ENCODE measurements at places on chromosomes 7 and 10.
A peak's percentile ranks its signal among the peaks of the same experiment; 100 is the strongest.

DNA sequence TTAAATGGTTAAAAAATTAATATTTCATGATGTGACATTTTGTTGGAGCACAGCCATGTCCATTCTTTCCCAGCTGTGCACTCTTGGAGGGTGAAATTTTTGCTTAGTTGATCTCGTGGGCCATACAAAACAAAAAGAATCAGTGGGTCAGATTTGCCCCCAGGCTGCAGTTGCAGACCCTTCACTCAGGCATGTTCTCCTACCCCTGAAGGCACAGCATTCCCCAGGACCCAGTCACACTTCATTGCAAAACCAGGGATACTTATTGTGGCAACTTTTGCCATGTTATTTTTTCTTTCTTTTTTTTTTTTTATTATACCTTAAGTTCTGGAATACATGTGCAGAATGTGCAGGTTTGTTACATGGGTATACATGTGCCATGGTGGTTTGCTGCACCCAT, 6.0 kb downstream of the TAS2R40 start:
- H3K4me1 ChIP-seq = no peaks in the 10 kb centered on the region
- H3K36me3 ChIP-seq = no peaks in the 10 kb centered on the region
- no peak overlapping the region for H3K27ac ChIP-seq
- H3K4me3 ChIP-seq = no peak overlapping the region
- peaks cover under 1% of the 10 kb centered on the region for H3K27me3 ChIP-seq
- DNase-seq = no peak

GRCh38 chr7:76430836-76431235, 6.1 kb downstream of the ZP3 start:
- no peaks in the 10 kb centered on the region for H3K36me3 ChIP-seq
- no peaks in the 10 kb centered on the region for H3K27me3 ChIP-seq
- H3K4me3 ChIP-seq = no peak overlapping the region
- H3K27ac ChIP-seq = no peak overlapping the region
- DNase-seq = no peak

- no peaks in the 10 kb centered on the region for H3K36me3 ChIP-seq
- DNase-seq = no peak
- H3K4me3 ChIP-seq = no peak overlapping the region
- H3K27me3 ChIP-seq = no peaks in the 10 kb centered on the region
- no peak overlapping the region for H3K27ac ChIP-seq
- H3K4me1 ChIP-seq = peaks cover 7% of the 10 kb centered on the region
Measured at GRCh38 chr7:122380992-122381391, 76.4 kb upstream of the FEZF1 start.

DNA sequence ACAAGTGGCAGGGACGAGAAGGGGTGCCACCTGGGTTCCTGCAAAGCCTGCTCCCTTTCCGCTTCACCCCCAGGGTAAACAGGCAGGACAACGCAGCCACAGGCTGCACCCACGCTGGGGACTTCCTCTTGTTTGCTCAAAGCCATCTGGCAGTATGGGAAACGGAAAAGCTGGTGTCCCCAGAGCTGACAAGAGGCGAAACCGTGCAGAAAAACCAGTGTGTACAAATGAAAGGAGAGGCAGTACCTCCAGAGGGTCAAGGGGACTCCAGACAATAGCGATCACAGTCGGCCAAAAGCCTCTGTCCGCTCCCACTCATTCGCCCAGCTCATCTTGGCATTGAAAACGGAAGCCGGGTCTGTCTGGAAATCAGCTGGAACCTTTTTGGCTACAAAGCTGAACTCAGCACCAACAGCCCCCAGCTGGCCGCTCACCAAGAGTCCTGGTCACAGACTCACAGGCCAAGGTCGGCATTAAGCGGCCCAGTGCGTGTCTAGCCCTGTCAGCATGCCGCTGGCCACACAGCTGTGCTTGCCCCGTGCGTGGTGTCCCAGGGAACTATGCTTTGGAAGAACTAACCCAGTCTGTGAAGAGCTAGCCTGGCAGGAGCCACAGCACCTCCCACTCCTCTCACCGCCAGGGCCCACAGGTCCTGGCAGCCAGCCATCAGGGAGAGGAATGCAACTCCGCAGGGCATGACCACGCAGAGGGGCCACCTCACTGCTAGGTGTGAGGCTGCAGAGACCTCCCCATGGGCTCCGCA, 10.4 kb downstream of the TNS3 start:
- H3K27ac ChIP-seq = no peak overlapping the region
- peaks cover 8% of the 10 kb centered on the region for H3K4me1 ChIP-seq
- no peak overlapping the region for H3K4me3 ChIP-seq
- peak; percentile 89 for DNase-seq

GRCh38 chr7:82600531-82600930, 157.0 kb upstream of the CACNA2D1 start:
- no peaks in the 10 kb centered on the region for H3K36me3 ChIP-seq
- no peak overlapping the region for H3K27ac ChIP-seq
- no peak for DNase-seq
- no peaks in the 10 kb centered on the region for H3K4me1 ChIP-seq
- no peaks in the 10 kb centered on the region for H3K27me3 ChIP-seq
- H3K4me3 ChIP-seq = no peak overlapping the region

GRCh38 chr10:101570428-101571270, 17.4 kb downstream of the POLL start:
- peak overlapping the region; percentile 40 for H3K4me3 ChIP-seq
- H3K36me3 ChIP-seq = no peaks in the 10 kb centered on the region
- peaks cover 3% of the 10 kb centered on the region for H3K27me3 ChIP-seq
- DNase-seq = no peak
- H3K4me1 ChIP-seq = no peaks in the 10 kb centered on the region

GRCh38 chr10:97058521-97058920, 127.2 kb downstream of the SLIT1 start:
- H3K27ac ChIP-seq = no peak overlapping the region
- H3K4me1 ChIP-seq = no peaks in the 10 kb centered on the region
- H3K27me3 ChIP-seq = no peaks in the 10 kb centered on the region
- DNase-seq = no peak
- H3K36me3 ChIP-seq = no peaks in the 10 kb centered on the region

Measured in cardiac muscle cell (in vitro differentiated cells and primary cell).